ENCODE measurements at places on chromosomes 4 and X.

DNA sequence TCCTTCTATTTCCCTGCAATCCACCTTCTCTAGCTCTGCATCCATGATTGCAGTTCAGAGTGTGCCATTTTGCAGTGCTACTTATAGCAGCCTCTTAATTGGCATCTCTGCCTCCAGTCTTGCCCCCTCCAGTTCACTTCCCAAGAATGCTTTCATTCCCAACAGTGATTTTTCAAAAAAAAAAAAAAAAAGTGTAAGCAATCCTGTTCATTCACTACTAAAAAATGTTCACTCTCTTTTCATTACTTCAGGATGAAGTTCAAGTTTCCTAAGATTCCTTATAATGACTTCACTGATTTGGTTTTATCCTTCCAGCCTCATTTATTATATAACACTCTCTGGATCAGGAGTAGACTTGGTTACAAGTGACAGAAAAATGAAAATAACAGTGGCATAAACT, 124.7 kb upstream of the LNX1 start:
- no peak for DNase-seq

DNA sequence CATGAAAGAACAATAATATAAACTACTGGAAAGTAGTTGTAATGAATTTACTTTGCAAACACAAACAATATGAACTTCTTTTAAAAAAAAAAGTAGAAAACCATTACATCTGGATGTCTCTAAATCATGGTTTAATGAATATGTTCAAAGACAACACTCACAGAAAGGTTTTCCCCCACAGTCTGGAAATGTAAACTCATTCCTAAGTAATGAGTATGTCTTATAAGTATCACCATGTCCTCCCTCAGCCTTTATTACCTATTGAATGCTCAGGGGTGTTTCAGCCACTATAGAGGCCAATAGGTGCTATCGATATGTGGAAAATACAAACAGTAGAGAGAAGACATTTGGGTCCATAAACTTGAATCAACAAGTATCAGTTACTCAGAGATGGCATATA, 186.7 kb downstream of the PALLD start:
- no peak for DNase-seq

DNA sequence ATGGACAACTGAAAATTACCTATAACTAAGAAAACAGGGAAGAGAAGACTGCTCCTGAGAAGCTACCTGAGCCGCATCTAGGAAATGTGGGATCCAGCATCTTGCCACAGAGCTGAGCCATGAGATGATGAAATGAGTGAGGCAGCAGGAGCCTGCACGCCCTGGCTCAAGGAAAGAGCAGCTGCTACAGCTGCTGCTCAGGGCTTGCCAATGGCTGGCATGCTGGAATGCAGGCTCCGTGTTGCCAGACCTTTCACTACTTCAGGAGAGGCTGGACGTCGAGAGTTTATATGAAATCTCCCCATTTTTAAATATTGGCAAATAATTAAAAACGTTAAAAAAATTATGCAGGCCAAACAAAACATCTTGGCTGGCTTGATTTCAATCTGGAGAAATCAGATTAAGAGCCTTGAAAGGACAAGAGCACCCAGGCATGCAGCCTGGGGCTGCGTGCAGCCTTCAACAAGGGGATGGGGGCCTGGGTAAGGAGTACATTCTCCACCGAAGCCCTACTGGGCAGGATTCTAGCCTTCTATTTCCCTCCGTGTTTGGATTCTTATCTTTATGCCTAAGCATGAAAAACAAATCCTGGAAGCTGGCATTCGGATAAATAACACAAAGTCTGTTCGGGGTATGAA, 227.6 kb downstream of the NR3C2 start:
- no peak for DNase-seq

GRCh38 chr4:11293866-11294265, 134.8 kb downstream of the HS3ST1 start:
- DNase-seq: no peak

DNA sequence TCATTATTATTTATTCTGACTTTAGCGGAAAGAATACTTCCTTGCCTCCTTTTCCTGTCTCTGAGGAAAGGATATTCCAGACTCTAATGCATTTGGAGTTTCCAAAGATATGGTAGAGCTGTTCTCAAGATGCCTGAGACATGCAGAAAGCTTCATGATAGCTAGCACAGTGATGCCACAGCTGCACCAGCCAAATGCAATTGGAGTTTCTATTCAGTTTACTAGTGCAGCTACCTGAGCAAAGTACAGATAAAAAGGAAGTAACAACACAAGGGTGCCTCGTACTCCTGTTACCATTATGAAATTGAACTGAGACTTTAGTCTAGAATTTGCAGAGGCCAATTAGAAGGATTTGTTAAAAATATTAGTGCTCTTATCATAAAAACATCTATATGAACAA, 57.5 kb upstream of the PARM1 start:
- no peak for DNase-seq

DNA sequence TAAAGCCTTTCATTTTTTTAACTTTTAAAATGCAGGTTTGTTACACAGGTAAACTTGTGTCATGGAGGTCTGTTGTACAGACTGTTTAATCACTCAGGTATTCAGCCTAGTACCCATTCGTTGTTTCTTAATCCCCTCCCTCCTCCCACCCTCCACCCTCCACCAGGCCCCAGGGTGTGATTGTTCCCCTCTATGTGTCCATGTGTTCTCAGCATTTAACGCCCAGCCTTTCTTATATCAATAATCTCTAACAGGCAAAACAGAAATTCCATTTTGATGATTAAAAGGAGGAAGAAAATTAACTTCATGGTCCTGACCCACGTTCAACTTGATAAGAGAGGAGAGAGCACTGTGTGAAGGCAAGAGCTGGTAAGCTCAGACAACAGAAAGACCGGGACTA, 75.1 kb downstream of the TSPAN5 start:
- no peak for DNase-seq

DNA sequence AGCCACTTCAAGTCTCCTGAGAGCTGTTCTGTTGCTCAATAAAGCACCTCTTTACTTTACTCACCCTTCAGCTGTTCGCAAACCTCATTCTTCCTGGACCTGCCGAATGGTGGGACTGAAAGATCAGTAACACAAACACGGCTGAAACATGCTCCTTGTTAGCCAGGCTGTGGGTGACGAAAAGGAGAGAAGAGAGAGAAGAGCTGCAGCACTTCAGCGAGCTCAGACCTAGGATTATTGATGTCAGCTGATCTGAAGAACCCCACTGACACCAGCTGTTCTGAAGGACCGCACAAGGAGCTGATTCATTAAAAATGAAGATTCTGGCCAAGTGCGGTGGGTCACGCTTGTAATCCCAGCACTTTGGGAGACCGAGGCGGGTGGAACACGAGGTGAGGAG, 2020.0 kb upstream of the ADGRL3 start:
- DNase-seq: no peak

GRCh38 chr4:99848591-99849001, 32.0 kb downstream of the DAPP1 start:
- no peak for DNase-seq

- no peak for DNase-seq
Observed at GRCh38 chrX:118745570-118745969, 18.2 kb downstream of the IL13RA1 start.

DNA sequence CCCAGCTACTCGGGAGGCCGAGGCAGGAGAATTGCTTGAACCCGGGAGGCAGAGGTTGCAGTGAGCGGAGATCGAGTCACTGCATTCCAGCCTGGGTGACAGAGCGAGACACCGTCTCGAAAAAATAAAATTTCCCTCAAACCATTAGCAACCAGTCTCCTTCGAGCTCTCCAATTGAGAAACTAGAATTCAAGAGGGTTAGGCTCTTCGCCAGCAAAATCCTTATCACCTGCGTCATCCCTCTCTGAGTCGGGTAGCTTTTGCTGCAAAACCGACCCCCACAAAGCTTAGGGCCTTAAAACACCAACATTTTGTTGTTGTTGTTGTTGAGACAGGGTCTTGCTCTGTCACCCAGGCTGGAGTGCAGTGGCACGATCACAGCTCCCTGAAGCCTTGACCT, 75.1 kb upstream of the DDX3X start:
- DNase-seq: no peak

DNA sequence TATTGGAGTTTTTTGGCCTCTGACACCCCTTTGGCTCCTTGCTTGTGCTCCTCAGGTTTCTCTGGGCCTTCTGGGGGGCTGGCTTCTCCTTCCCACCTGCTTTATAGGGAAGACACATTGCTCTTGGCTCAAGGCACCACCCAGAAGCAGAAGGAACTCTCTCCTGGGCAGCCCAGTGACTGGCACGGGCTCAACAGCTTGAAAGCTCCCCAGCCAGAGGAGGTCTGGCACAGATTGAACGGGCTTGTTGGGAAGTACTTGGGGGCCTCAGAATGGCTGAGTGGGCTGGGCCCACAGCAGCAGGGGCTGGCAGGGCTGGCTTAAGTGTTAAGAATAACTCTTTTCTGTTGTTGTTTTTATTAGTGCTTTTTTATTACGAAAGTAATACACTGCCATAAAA, 11.2 kb upstream of the ZNF185 start:
- no peak for DNase-seq

- DNase-seq: no peak
Observed at GRCh38 chr4:142064181-142064580, 427.8 kb downstream of the IL15 start.

DNA sequence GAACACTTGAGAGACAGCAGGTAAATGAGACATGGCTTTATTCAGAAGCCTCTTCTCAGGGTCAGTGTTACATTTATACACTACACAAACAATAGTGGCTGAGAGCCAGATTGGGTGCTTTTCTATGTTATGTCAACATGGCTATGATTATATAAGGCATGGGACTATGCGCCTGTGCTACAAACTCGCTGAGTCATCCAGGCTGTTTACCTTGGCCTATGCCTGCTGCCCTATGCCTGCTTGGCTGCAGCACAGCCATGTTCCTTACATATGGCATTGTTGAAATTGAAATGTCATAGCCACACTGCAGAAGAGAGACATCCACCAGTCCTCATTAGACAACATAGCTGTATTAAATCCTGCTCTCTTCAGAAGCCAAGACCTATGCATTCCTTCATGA, 236.3 kb upstream of the NWD2 start:
- DNase-seq: peak; percentile 84

DNA sequence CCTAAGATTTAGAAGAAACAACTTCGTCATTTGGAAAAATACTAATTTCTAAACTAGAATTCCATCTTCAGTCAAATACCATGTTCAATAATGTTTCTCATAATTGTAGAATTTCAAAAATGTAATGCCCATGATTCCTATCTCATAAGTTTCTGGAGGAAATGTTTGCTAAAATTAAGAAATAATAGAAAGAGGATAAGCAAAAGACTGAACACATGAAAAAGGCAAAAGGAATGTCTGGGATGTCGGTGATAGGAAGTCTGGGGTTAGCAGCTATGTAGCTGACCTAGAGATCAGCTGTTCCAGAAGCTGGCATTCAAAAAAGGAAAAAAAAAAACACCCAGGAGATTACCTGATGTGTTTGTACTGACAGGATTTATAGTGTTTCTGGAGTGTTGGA, 18.9 kb upstream of the PCDH10 start:
- no peak for DNase-seq

DNA sequence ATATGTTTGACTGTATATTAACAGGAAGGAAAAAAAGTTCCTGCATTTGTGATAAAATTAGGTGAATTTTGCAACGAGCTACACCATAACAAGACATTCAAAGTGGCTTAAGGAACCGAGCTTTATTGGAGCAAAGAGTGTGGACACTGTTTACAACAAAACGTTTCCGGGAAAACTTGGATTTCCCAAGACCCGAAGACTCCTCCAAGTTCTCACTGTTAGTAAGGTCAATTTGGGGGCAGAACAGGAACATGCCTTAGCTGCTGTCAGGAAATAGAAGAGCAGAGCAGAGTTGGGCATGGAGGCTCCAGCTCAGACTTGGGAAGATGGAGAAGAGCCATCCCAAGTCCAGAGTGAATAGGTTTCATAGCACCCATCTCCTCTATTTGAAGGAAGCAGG, 16.5 kb downstream of the ADH6 start:
- no peak for DNase-seq

DNA sequence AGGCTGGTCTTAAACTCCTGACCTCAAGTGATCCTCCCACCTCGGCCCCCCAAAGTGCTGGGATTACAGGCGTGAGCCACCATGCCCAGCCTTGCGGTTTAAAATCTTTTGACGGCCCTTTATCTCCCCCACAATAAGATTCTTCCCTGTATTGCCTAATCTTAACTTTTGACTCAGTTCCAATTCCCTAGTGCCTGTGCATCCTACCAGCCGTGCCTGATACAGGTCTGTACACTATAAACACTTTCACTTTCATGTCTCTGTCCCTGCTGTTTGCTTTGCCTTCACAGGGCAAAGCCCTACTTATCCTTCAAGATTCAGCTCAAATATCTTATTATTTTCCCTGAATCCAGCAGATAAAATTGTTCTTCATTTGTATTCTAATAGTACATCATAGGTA, 74.6 kb downstream of the WDR44 start:
- DNase-seq: no peak

DNA sequence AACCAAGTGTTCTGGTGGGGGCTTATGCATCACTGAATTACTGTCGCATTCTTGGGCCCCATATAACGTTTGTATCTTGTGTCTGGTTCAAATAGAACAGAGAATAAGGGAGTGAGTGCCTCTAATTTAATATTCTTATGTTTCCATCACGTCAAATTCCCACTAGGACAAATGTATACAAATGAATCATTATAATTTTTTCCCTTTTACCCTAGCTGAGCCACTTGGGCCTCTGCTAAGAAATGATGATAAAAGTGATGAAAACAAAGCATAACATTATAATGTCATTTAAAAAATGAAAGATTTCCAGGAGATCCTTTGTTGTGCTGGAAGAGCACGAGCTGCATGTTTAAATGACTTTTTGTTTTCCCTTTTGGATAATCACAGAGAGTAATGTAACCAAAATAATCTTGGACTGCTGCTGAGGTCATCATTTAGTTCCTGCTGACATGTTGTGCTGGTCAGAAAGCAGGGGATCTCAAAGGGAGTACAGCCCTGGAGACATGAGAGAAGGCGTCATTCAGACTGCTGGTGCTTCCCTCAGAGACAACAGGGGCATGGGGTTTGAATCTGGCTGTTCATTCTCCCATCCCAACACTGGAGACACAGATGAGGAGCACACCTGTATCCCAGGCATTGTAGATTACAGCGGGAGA, 105.1 kb upstream of the SCOC start:
- DNase-seq: no peak

- DNase-seq: no peak
Observed at GRCh38 chr4:44493924-44494323, 45.3 kb upstream of the KCTD8 start.

GRCh38 chr4:76322236-76322635, 15.7 kb downstream of the STBD1 start:
- DNase-seq: no peak

GRCh38 chrX:21972046-21972445, 31.5 kb downstream of the SMS start:
- no peak for DNase-seq

Measured in NCI-H2081 (cell line).